ENCODE measurements at places on chromosomes 6 and 20. TPM values are rescaled to one million over a fixed set of nuclear protein-coding genes. Genes with fewer than 3 reads are reported as not detected.

- no peaks in the 10 kb centered on the region for H3K27me3 ChIP-seq
- H3K4me3 ChIP-seq: no peak overlapping the region
- peaks cover 19% of the 10 kb centered on the region for H3K4me1 ChIP-seq
- DNase-seq: no peak
- no peak overlapping the region for H3K27ac ChIP-seq
- H3K36me3 ChIP-seq: no peaks in the 10 kb centered on the region
These were observed 27.9 kb upstream of the SERPINB9 start for GRCh38 chr6:2931055-2931454.

COL20A1 gene
- total RNA-seq: 0.04 TPM

KHDC1 gene
- 4.2 TPM for total RNA-seq

FOXC1 gene
- 0.04 TPM for total RNA-seq

- DNase-seq: no peak
- H3K4me1 ChIP-seq: no peaks in the 10 kb centered on the region
- no peak overlapping the region for H3K4me3 ChIP-seq
These were observed 398.9 kb downstream of the KIF16B start for GRCh38 chr20:16174311-16174710.

- H3K4me3 ChIP-seq: no peak overlapping the region
- no peaks in the 10 kb centered on the region for H3K27me3 ChIP-seq
- no peak overlapping the region for H3K27ac ChIP-seq
- H3K36me3 ChIP-seq: no peaks in the 10 kb centered on the region
- H3K4me1 ChIP-seq: peaks cover 2% of the 10 kb centered on the region
These were observed 16.5 kb downstream of the SMLR1 start for GRCh38 chr6:130843575-130844320.

RNF144B gene
- total RNA-seq: 3.4 TPM

DNA sequence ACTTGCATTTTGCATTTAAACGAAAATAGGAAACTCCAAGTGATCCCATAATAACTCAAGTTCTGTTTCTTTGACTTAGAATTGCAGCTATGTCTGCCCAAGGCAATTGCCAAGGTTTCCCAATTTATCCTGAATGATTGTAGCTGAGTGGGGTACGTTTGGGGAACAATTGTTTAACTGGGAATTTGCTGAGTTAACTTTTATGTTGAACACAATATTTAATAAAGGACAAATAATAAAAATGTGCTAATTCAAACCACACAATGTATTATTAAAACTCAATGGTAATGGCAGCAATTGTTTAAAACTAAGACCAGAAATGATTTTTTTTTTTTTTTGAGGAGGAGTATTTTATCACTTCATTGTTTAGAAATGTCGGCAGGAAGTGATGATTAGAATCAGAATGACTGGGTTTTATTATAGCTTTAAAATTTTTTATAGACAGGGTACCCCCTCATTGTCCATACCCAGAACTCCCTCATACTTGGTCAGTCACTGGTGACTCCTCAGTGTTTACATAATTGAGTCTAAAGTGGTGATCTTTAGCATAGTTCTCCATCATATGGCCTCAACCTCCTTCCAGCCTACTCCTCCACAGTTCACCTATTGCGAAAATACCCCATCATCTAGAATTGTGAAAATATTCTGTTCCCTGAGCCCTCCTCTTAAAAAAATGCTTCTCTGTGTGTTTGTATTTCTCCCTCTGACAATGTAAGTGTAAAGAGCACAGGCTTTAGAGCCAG is 389.2 kb upstream of the CITED2 start:
- DNase-seq: no peak
- H3K36me3 ChIP-seq: no peaks in the 10 kb centered on the region
- no peaks in the 10 kb centered on the region for H3K27me3 ChIP-seq
- peaks cover 16% of the 10 kb centered on the region for H3K4me1 ChIP-seq
- H3K4me3 ChIP-seq: no peak overlapping the region
- peak overlapping the region; percentile 32 for H3K27ac ChIP-seq

- H3K4me3 ChIP-seq: no peak overlapping the region
- DNase-seq: no peak
- H3K4me1 ChIP-seq: no peaks in the 10 kb centered on the region
- H3K27me3 ChIP-seq: no peaks in the 10 kb centered on the region
- no peaks in the 10 kb centered on the region for H3K36me3 ChIP-seq
These were observed 41.9 kb downstream of the UTRN start for GRCh38 chr6:144327081-144327480.

DNA sequence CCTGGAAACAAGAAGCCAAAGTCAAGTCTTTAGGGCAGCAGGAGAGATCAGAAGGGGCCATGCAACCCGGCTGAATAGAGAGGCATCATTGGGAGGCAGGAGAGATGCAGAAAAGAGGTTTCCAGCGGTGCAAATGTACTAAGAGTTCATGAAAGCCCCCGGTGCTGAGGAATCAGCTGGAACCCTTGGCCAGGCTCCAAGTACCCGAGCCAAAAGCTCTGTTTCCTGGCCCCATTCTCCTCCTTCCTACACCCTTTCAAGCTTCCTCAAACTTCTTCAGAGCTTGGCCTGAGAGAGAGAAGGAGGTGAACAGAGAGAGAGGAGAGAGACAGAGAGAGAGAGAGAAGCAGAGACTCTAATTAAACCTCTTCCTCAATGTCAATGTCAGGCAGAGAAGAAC is 433.5 kb downstream of the PRKN start:
- no peak overlapping the region for H3K27ac ChIP-seq
- H3K27me3 ChIP-seq: no peaks in the 10 kb centered on the region
- no peak overlapping the region for H3K4me3 ChIP-seq
- no peak for DNase-seq
- no peaks in the 10 kb centered on the region for H3K36me3 ChIP-seq

PM20D2 gene
- total RNA-seq: 14.1 TPM

GRCh38 chr6:4668271-4669179 is 107.7 kb upstream of the CDYL start:
- no peaks in the 10 kb centered on the region for H3K4me1 ChIP-seq
- no peaks in the 10 kb centered on the region for H3K36me3 ChIP-seq
- no peak overlapping the region for H3K4me3 ChIP-seq
- H3K27me3 ChIP-seq: peaks cover 11% of the 10 kb centered on the region
- no peak for DNase-seq

DNA sequence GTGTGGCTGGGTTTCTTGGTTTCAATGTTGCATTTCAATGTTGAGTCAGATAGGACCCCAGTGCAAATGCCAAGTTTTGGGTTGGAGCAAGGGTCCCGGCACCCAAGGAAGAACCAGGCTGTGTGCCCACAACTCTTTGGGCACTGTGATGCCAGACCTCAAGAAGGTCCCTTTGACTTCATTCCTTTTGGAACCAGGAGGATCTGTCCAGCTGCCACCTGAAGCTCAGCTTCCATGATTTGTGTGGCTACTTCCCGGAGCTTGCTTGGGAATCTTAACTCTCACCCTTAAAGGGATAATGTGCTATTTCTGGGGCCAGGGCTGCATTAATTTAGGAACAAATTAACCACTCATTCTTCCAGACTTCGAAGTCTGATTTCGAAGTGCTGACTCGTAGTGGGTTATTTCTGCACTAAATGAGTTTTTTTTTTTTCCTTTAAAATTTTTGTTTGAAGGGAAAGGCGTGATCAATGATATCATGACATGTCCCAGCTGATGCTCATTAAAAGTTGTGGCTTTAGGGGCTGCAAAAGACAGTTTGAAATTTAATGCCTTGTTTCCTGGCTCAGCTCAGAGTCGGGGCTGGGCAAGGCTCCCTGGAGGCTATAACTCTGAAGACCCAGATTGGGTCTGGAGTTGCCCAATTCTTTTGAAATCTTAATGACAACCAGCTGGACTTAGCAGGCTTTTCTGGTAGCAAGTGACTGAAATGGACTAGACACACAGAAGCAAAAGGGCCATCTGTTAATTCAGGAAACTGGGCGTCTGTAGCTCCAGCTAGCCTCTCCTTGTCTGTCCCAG is 24.0 kb upstream of the PHACTR3 start:
- H3K4me3 ChIP-seq: no peak overlapping the region
- no peak for DNase-seq
- no peak overlapping the region for H3K27ac ChIP-seq
- no peaks in the 10 kb centered on the region for H3K36me3 ChIP-seq

SLC22A16 gene
- total RNA-seq: not detected

FAM83B gene
- total RNA-seq: not detected

ZBTB46 gene
- 0.88 TPM for total RNA-seq

ALDH5A1 gene
- 16.5 TPM for total RNA-seq

TSBP1 gene
- not detected for total RNA-seq

NFATC2 gene
- total RNA-seq: 49.8 TPM

DNA sequence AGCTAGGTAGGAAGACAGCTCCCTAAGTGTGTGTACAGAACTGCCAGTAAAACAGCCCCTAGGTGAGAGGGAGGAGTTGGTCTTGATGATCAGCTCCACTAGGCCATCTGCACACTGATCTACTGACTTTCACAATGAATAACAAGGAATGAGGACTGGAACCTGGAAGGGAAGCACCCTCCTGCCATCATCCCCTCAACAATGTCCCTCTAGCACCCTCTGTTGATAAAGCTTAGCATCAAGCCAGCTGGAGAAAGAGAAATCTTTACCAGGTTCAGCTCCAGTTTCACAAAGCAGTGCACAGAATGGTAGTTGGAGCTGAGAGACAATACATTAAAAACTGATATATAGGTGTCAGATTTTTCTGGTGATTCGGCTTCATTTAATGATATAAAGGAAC is 57.2 kb upstream of the IRAK1BP1 start:
- no peak for DNase-seq
- H3K4me3 ChIP-seq: no peak overlapping the region
- H3K27ac ChIP-seq: no peak overlapping the region
- no peaks in the 10 kb centered on the region for H3K36me3 ChIP-seq
- H3K27me3 ChIP-seq: peaks cover 19% of the 10 kb centered on the region

- no peaks in the 10 kb centered on the region for H3K36me3 ChIP-seq
- no peaks in the 10 kb centered on the region for H3K27me3 ChIP-seq
- no peak overlapping the region for H3K27ac ChIP-seq
- no peak overlapping the region for H3K4me3 ChIP-seq
- no peak for DNase-seq
These were observed 53.6 kb upstream of the FYN start for GRCh38 chr6:111926731-111927302.

GRCh38 chr6:23396949-23397348 is 729.1 kb upstream of the NRSN1 start:
- no peaks in the 10 kb centered on the region for H3K4me1 ChIP-seq
- H3K27me3 ChIP-seq: no peaks in the 10 kb centered on the region
- no peak overlapping the region for H3K27ac ChIP-seq
- DNase-seq: no peak
- no peak overlapping the region for H3K4me3 ChIP-seq

DNA sequence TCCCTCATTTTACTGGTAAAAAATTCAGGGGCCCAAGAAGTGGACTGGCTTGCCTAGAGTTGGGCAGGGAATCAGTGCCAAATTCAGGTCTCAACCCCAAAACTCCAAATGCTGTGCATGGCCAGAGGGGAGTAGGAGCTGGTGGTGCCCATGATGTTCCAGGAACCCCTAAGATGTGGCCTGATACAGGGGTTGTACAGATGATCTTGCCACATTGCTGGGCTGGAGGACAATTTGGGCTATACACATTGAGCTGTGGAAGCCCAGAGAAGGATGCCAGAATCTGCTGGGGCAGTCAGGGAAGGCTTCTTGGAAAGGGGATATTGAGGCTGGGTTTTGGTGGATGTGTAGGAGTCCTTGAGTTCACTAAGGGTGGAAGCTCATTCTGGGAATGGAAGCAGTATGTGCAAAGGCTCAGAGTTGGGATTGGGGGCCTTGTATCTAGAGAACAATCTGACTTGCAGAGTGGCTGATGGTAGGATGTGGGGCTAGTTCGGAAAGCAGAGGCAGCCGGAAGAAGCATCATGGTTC is 38.0 kb upstream of the APCDD1L start:
- no peak overlapping the region for H3K4me3 ChIP-seq
- H3K4me1 ChIP-seq: no peaks in the 10 kb centered on the region
- H3K36me3 ChIP-seq: no peaks in the 10 kb centered on the region
- DNase-seq: no peak
- H3K27me3 ChIP-seq: peaks cover 21% of the 10 kb centered on the region
- no peak overlapping the region for H3K27ac ChIP-seq

- H3K4me1 ChIP-seq: peaks cover 2% of the 10 kb centered on the region
- DNase-seq: no peak
- H3K27ac ChIP-seq: peak overlapping the region; percentile 20
- H3K36me3 ChIP-seq: peaks cover 50% of the 10 kb centered on the region
- no peak overlapping the region for H3K4me3 ChIP-seq
These were observed 13.4 kb upstream of the CPNE5 start for GRCh38 chr6:36852481-36853147.

CALHM4 gene
- total RNA-seq: not detected

PRICKLE4 gene
- not detected for total RNA-seq

GRCh38 chr20:46040902-46041535 is 12.0 kb downstream of the SLC12A5 start:
- no peaks in the 10 kb centered on the region for H3K36me3 ChIP-seq
- H3K27ac ChIP-seq: no peak overlapping the region
- H3K4me1 ChIP-seq: no peaks in the 10 kb centered on the region
- H3K4me3 ChIP-seq: no peak overlapping the region
- peaks cover 29% of the 10 kb centered on the region for H3K27me3 ChIP-seq

MCCD1 gene
- not detected for total RNA-seq

GRCh38 chr6:56764081-56764566 is 121.4 kb upstream of the DST start:
- H3K36me3 ChIP-seq: no peaks in the 10 kb centered on the region
- no peak overlapping the region for H3K4me3 ChIP-seq
- H3K27me3 ChIP-seq: no peaks in the 10 kb centered on the region

SNAP91 gene
- not detected for total RNA-seq

- H3K27ac ChIP-seq: no peak overlapping the region
- H3K4me3 ChIP-seq: no peak overlapping the region
- H3K36me3 ChIP-seq: peaks cover 5% of the 10 kb centered on the region
- DNase-seq: peak; percentile 87
These were observed 45.8 kb downstream of the FOXP4 start for GRCh38 chr6:41591859-41592502.

DNA sequence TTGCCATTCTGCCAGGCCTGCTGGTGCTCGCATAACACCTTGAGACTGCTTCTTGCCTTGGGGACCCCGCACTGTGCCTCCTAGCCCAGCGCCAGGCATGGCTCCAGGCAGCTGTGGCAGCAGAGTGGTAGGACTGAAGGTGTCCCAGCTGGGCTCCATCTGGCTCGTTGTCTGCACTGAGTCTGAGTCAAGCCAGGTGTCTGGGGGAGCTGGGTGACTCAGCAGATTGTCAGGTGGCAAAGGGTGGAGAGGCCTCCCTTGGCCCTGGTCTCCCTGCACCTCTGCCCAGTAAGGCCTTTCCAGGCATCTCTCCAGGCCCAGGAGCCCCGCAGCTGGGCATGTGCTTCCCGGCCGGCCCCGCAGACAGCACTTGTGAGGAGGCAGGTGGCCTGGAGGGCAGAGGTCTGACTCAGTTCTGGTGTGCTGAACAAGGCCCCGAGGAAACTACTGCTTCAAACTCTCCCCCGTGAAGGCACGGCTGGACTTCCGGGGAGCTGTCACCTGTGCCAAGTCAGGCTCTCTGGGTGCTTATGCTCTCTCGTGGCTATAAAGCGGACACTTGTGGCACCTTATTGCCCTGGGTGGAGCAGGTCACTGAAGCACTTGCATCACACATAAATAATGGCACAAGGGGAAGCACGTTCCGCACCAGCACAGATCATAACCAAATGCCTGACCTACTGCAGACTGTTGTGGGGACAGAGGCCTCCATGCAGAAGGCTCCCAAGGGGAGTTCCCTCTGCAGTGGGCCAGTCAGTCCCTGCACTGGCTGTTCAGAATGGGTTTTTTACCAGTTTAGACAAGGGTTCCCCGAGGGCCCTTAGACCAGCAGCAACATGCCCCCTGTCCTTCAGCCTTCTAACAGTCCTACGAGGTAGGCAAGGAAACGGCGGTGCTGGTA is 27.5 kb downstream of the FOXC1 start:
- H3K4me1 ChIP-seq: no peaks in the 10 kb centered on the region
- H3K36me3 ChIP-seq: no peaks in the 10 kb centered on the region
- no peak for DNase-seq
- peaks cover 2% of the 10 kb centered on the region for H3K27me3 ChIP-seq
- H3K4me3 ChIP-seq: no peak overlapping the region
- no peak overlapping the region for H3K27ac ChIP-seq
